Fibroblast of skin of right biceps (primary cell): ENCODE measurements at places on chromosomes 11 and 22.

- no peak for DNase-seq
Measured at GRCh38 chr22:22069450-22070370, 87.1 kb upstream of the TOP3B start.

DNA sequence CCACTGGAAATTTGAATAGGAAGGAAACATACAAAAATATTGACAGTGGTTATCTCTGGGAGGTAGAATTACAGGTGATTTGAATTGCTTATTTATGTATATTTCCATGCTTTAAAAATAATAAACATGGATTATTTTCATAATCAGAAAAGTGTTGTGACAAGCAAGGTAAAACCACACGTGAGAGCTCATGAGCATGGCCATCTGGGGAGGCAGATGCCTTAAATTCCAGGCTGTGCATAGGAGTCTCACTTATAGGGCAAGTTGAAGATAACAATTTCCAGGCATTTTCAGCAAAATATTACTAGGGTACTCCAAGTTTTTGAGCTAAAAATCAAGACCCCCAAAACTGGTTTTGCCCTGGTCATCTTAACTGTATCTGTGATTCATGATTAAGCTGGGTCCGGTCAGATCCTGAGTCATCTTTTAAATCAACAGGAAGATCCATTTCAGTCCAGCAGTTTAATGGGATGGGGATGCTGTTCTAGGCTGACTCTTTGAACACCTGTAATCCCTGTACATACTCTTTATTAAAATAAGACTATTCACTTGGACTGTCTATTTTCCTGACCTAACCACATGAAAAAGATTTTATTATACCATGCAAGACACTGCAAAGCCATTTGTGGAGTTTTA lies 115.8 kb upstream of the NARS2 start:
- peak; percentile 5 for DNase-seq

DNA sequence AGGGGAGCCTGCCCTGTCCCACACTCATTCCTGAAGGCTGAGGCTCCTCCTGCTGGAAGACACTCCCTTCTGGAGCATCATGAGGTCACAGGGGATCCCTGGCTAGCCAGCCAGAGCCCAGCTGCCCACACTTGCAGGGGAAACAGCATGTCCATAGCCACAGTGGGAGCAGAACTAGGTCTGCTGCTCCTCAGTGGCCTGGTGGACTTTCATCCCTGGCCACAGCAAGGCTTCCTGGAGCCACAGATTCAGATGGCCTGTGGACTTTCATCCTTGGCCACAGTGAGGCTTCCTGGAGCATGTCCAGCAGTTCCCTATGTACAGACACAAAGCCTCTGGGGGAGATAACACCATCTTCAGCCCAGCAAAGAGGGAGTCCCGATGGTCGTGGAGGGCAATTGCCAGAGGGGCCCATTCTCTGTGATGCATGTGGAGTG lies 5.9 kb upstream of the APOL6 start:
- DNase-seq: no peak

- DNase-seq: no peak
Measured at GRCh38 chr22:19466848-19467752, 11.9 kb downstream of the UFD1 start.

DNA sequence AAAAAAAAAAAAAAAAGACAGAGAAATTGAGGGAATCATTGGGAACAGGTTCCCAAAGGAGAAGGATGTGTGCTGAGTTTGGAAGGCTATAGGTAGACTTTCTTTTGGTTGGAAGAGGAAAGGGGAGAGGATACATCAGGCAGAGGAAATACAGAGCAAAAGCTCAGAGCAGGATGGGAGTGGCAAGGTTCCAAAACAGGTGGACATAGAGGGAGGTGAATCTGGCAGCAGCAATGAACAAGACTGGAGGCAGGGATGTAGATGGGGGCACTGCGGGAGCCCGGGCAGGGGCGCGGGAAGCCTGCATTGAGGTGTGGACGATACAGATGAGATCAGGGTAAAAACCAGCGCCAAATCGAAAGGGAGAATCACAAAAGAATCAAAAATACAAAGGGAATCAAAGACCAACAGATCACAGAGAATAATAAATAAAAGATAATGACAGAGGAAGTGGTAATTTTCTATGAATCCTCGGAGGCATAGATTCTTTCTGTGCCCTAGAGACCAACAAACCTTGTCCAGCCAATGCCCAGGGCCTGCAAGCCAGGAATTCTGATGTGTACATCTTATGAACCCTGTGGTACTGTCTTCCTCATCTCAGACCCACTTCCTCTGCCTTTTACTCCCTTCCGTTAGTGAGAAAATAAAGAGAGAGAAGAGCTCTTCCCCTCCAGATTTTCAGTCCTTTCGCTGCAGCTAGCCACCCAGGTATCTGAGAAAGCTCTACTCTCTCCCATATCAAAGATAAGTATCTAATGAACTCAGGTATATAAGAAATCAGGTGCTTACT lies 70.3 kb downstream of the SLC1A2 start:
- DNase-seq: no peak

GRCh38 chr11:117677729-117678310 lies 119.2 kb downstream of the DSCAML1 start:
- DNase-seq: no peak

DNA sequence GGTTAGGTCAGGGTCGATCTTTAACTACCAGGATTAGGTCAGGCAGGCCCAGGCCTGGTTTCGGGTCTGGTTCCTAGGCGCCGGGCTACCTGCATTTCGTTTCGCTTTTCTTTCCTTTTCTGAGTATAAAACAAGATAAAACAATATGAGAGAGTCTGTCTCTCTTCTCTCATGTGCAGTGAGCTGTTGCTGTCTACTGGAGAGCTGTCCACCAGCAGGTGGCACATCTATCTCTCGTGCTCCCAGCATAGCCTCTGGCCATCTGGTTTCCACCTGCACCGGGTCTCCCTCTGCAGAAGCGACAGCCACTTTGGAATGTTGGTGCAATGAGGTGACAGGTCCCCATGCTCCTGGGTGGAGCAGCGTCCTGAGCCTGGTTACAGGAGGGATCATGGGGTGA lies 27.6 kb downstream of the RIBC2 start:
- peak; percentile 71 for DNase-seq

- DNase-seq: no peak
Measured at GRCh38 chr11:86636275-86636674, 36.1 kb downstream of the ME3 start.

DNA sequence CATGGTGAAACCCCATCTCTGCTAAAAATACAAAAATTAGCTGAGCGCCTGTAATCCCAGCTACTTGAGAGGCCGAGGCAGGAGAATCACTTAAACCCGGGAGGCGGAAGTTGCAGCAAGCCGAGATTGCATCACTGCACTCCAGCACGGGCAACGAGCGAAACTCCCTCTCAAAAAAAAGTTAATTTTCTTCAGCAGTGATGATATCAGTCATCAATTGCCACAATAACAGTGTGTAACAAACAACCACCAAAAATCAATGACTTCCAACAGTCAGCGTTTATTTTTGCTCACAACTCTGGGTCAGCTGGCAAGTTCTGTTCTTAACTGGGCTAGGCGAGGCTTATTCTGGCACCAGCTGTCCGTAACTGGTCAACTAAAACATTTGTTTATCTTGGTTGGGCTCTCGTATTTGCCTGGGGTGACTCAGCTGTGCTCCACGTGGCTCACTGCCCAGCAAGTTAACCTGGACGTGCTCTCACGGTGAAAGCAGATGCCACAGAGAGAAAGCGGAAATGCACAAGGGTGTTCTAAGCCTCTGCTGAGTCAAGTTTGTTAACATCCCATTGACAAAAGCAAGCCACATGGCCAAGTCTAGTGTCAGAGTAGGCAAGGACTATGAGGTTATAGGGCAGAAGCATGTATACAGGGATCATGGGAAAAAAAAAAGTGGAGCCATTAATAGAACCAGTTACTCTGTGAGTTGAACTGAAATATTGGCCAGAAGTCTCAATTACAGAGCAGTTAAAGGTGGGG lies 52.1 kb downstream of the LHFPL7 start:
- DNase-seq: peak; percentile 65

DNA sequence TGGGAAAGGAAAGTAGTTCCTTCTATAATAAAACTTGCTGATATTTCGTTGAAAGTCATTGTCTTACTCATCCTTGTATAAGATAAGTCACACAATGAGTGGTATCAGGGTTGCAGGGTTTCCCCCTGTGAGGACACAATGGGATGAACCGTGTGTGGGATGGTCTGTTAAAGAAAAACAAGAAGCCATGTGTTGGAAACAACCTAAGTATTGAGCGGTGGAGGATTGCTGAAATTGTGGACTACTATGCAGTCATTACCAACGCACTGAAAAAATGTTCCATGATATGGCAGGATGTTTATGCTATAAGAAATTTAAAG lies 28.6 kb downstream of the PTPRJ start:
- DNase-seq: no peak

- DNase-seq: no peak
Measured at GRCh38 chr11:60955571-60955970, 3.6 kb upstream of the SLC15A3 start.

DNA sequence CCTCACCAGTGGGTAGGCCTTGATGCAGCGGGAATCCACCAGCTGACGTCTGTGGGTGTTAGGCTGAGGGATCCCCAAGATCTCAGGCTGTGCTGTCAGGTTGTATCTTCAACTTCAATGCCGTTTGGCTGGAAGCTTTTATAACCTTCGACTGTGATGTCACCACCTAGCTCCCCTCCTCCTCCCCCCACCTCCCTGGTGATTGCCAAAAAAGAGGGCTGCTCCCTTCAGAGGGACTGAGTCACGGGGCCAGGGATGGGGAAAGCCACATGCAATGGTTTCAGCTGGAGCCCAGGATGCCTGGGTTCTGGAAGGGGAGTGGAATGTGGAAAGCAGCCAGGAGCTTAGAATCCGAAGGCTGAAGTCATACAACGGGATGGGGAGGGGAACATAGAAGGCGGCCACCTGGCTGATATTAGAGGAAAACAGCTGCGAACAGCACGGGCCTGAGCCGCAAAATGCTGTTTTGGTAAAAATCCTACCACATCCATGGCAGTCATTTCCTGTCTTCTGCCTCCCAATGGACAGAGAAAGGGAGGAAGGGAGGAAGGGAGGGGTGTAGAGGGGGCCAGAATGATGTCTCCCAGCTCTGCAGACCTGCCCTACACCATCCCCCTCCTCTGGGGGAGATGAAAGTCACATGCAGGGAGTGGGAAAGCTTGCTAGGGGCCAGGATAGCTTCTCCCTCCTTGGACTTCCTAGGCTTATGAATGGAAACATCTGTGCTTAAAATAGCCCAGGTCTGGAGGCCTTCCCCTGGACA lies at the start of gene LRRN4CL:
Gene LRRN4CL (minus strand): TSS at position 110 of the 763 bp plus-strand sequence. CDS start 1,022 bp downstream, outside the sequence.
- DNase-seq: peak; percentile 94

DNA sequence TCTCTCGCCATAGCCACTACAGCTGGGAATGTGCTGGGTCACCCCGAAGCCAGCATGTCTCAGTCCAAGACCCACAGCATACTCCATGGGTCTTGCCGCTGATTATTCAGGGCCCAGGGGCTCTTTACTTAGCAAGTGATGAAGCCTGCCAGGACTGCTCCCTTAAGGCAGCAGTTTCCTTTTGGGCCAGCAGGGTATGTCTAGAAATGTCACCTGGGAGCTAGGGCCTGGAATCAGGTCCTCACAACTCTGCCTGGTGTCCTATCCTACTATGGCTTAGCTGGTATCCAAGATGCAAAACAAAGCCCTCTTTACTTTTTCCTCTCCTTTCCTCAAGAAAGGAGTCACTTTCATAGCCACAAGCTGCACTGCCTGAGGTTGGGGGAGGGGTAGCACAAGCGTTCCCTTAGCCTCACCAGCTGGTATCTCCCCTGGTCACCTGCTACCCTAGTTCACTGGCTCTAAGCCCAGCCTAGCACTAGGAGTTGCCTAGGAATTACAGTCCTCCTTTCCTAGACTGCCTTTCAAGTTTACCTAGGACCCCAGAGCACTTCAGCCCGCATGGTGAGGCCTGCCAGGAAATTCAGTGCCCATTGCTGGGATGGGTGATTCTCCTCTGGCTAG lies 22.6 kb upstream of the NCR3LG1 start:
- DNase-seq: no peak

- DNase-seq: no peak
Measured at GRCh38 chr22:37211866-37212173, 457 bp downstream of the SSTR3 start.

DNA sequence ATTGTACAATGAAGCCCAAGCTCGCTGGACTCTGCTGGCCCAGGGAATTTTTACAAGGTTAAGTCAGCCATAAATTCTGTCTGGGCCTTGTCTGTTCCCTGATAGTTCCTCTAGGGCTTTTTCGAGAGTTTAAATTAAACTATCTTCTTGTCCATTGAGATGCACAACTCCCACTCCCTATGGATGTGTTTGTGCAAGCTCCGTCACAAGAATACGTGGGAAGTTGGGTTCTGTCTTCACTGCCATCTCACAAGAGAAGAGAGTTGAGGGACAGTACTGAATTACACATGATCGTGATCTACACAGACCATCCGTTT lies 153.6 kb upstream of the TTC12 start:
- no peak for DNase-seq

DNA sequence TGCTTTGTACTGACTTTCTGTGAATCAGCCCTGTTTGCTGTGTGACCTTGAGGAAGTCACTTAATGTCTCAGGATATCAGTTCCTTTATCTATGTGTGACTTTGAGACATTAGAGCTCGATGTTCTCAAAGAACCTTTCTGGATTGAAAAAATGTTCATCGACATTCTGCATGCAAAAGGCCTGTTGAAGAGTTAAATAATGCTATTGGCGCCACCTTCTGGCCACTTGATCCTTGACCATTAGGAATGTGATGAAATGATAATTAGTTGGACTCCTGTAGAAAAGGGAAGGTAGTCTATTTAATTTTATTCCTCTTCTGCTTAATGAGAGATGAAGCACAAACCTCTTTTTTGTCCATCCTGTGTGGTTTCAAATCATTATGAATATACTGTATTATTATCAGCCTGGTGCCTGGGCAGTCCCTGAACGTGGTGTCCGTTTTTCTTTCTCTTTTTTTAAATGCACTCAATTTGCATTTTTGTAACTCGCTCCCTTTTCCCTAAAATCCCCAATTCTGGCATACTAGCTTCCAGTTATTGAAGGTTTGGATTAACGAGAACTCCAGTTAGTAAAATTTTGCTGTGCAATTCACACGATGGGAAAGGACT lies 20.7 kb downstream of the ELF5 start:
- DNase-seq: peak; percentile 60

DNA sequence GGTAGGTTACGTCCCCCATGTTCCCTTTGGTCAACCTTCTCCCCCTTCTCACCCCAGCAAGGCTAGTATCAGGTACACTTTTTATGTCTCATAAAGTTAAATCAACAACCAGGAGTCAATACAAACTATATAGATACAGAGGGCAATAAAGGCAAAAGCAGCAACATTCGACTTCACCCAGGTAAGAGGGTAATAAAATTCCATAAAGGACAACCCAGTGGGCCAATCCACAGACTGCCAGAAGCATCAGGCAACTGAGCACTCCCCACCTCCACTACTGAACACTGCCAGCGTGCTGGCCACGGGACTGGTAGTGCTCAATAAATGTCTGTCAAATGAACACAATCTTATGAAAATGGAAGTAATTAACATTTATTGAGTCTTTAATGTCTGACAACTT lies 5.1 kb upstream of the MS4A18 start:
- no peak for DNase-seq

- DNase-seq: no peak
Measured at GRCh38 chr11:110249066-110249465, 47.3 kb downstream of the RDX start.
